Ammon's horn (tissue), 1 donor: ENCODE measurements at places on chromosomes 11 and 22.

- DNase-seq: no peak
Measured at GRCh38 chr22:45972091-45972888, 4.7 kb downstream of the WNT7B start.

- no peak for DNase-seq
Measured at GRCh38 chr11:72120930-72121329, 8.4 kb upstream of the ANAPC15 start.

- DNase-seq: no peak
Measured at GRCh38 chr11:26194881-26195280, 137.0 kb upstream of the ANO3 start.

DNA sequence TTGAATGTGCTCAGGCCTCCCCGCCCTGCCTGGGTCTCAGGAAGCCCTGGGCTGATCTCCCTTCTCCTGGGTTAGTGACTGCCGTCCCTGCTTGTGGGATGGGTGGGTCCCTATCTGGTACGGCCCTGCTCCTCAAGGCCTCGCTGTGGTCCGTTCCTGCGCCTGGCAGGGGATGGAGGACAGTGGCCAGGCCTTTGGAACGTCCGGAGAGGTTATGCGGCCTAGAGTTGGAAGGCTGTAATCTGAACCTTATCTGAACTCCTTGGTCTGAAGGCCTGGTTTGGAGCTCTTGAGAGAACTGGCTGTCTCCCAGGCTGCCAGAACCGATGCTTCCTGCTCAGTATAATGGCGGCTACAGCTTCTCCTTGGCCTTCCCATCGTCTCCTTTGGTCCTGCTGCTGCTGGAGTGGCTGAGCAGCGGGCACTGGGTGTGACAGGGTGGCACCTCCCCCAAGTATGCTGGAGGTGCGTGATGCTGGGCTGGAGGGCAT is 72.8 kb downstream of the FLI1 start:
- no peak for DNase-seq

DNA sequence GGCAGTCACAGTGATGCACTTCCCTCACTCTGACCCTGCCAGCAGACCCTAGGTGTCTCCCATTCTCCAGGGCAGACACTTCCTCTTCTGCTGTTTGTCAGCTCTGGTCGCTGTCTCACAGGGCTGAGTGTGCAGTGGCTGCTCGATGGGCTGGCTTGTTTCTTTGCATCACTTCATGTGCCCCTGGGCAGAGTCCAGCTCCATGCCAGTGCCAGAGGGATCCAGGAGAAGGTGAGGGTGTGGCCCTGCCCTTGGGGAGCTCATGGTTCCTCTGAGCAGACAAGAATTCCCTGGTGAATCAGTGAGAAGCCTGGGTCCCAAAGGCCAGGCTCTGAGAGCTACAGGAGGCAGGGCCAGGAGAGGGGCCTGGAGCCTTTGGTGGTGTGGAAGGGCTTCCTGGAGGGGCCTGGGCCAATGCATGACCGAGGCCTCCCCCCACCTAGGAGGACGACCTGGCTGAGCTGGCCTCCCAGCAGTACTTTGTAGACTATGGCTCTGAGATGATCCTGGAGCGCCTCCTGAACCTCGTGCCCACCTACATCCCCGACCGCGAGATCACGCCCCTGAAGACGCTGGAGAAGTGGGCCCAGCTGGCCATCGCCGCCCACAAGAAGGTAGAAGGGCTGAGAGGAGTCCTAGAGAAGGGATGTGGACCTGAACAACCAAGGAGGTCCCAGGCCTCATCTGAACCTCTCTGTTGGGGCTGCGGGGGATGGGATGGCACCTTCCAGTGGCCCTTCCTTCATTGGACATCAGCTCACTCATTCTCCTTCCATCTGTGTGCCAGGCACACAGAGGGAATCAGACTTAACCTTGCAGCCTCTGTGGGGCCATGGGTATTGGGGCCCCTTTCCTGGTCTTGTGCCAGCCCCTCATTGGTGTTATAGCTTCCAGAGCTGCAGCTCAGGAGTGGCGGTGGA is 66.1 kb downstream of the MYO7A start:
- no peak for DNase-seq
